ENCODE measurements at places on chromosomes 3 and 15.

DNA sequence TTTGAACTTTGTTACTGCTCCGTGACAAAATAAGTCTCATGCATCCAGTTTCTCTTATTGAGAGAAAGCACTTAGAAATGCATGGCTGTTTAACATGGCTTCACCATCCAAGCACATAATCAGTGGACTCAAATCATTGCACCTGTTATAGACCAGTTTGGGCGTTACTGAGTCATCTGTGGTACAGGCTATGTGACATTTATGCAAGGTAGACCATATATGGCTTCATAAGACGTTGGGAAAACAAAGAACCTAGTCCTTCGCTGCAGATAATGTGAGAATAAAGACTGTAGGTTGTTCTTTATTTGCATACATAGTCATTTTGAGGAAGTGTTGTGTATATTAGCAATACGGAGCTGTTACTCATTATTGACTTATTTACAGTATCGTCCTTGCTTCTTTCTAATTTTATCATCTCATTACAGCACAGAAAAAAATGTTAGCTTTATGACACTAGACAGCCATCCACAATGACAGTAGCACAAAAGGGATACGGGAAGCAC, 374.7 kb downstream of the IL5RA start:
- no peak for DNase-seq

DNA sequence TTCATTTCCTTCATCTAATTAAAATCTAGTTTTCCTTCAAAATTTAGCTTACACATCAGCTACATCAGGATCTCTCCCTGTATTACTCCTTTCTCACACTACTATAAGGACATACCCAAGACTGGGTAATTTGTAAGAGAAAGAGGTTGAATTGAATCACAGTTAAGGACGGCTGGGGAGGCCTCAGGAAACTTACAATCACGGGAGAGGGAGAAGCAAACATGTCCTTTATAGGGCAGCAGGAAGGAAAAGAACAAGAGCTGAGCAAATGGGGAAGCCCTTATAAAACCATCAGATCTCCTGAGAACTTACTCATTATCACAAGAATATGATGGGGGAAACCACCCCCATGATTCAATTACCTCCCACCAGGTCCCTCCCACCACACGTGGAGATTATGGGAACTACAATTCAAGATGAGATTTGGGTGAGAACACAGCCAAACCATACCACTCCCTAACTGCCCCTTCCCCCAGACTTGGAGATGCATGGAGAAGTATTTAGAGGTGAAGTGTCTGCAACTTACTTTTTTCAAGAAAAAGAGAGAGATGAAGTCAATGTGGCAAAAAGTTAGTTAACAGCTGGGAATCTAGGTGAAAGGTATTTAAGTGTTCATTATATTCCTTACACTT, 21.3 kb downstream of the PRTG start:
- DNase-seq = no peak

DNA sequence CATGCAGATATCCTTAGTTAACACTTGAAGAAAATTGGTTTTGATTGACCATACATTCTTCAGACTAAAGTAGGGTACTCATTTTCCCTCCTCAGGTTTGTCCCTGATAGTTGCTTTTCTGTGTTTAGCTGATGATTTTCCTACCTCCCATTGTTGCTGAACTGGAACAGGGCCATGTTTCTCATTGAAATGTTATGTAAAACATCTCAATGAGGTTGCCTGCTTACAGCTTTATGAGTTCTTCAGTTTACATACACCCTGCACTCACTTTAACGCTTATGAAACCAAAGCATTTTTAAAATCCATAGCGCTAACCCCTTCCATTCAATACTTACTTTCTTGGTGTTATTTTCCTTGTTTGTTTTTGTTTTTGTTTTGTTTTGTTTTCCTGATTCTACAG, 61.9 kb downstream of the HMG20A start:
- DNase-seq = no peak

GRCh38 chr15:33132722-33133345, 61.7 kb downstream of the FMN1 start:
- DNase-seq = no peak

DNA sequence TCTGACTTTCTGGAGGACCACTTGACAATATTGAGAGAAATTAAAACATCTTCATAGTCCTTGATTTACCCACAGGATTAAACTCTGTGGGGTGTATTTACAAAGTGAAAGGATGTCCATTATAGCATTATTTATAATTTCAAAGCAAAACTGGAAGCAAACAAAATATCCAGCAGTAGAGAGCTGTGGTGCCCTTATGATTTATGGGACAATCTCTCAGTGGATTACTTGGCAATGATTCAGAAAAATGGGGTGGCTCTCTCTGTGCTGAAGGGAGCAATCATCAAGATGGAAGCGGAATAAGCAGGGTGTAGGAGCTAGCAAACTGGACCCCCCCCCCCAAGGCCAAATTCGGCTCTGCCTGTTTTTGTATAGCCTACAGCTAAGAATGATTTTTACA, 9.0 kb downstream of the PPCDC start:
- no peak for DNase-seq

DNA sequence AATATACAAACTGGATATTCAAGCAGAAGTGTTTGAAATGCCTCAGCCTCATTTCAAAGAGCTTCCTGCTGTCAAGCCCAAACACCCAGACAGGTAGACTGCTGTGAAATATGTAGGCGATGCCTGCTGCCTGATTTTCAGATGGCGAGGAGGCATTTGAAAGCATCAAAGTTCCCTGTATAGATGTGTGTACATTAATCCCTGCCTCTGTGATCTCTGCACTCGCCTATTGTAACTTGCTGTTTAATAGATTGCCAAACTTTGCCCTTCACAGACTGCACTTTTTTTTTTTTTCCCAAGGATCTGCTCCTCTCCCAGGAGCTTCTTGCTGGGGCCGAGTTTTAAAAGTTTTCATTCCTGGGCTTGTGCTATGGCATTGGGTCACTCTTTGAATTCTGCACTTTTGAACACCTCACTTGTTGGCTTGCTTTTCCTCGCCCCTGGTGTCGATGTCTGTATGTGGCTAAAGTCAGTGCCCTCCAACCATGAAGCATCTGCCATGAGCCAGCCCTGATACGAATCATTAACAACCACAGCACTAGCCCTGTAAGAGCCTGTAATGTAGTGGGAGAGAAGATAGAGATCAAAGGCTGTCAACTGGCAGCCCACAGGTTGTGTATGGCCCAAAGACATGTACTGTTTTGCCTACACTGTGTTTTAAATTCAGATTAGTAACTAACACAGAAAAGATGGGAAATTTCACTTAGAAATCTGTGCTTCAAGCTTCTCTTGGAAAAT, 287.6 kb upstream of the ICE2 start:
- no peak for DNase-seq

GRCh38 chr15:25416693-25417092, 22.1 kb downstream of the UBE3A start:
- no peak for DNase-seq

DNA sequence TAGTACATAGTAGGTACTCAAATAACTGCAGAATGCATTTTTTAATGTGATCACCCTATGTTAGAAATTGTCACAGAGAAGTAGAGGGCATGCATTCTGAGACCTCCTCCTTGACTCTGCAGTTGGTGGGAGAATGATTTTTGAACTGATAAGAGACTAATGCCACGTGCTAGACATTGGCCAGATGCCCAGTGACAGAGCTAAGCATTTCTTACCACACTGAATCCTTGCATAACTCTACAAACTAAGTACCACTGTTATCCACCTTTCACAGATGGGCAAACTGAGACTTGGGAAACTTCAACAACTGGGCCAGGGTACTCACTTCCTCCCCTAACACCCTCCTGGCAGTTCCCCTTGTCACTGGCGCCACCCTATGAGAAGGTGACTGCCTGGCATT, 33.5 kb upstream of the SPATA12 start:
- DNase-seq = no peak

- no peak for DNase-seq
Observed at GRCh38 chr15:92429378-92430068, 35.8 kb downstream of the ST8SIA2 start.

- DNase-seq = no peak
Observed at GRCh38 chr3:139718415-139718814, 40.6 kb upstream of the NMNAT3 start.

DNA sequence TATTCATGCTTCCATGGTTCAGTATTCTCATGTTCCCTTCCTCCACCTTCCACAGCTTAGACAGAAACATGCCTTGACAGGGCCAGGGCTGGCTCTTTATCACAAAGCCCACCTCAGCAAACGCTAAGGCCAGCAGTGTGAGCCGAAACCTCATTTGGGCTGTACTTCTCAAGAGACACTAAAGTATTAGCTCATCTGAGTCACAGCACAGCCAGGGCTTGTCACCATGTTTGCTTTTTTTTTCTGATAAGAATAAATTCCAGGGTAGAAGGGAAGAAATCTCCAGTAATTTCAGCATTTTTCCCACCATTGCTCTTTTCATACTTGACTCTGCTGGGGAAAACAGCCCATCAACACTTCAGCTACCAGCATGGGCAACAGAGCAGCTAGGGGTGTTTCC, 95.4 kb downstream of the MYLK start:
- no peak for DNase-seq

- no peak for DNase-seq
Observed at GRCh38 chr15:74867466-74868038, 5.6 kb downstream of the SCAMP2 start.

- no peak for DNase-seq
Observed at GRCh38 chr15:32982001-32982400, 212.5 kb downstream of the FMN1 start.

DNA sequence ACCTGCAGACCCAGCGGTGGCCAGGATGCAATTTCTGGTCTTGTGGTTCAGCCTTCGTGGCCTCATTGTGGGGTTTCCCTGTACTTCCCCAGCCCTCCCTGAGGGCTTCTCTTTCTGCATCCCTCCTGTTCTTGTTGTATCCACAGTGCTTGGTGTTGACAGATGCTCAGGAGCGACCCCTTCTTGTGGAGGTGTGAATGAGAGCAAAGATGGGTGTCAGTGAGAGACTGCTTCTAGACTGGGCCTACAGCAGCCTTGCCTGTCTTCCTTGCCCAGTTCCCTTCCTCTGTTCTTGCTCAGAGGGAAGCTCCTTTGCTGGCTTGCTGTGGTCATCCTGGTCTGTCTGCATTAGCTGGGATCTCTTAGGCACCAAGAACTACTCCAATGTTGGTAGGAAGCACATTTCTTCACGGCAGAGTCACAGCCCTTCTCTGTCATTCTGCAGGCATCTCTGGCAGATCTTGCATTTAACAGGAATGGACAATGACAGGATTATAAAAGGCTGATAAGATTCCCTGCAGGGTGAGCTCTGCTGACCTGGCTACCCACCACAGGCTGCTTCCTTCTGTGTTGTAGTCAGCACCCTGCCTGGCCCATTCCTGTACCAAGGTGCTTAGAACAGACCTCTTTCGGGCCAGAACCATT, 317.8 kb upstream of the C2CD4B start:
- no peak for DNase-seq

- no peak for DNase-seq
Observed at GRCh38 chr3:24088782-24089181, 143.7 kb downstream of the NR1D2 start.

GRCh38 chr3:188102861-188103547, 51.0 kb upstream of the LPP start:
- DNase-seq = no peak

GRCh38 chr3:47411696-47412452, 31.1 kb downstream of the PTPN23 start:
- DNase-seq = no peak

GRCh38 chr3:173663696-173664111, 266.2 kb downstream of the NLGN1 start:
- no peak for DNase-seq

DNA sequence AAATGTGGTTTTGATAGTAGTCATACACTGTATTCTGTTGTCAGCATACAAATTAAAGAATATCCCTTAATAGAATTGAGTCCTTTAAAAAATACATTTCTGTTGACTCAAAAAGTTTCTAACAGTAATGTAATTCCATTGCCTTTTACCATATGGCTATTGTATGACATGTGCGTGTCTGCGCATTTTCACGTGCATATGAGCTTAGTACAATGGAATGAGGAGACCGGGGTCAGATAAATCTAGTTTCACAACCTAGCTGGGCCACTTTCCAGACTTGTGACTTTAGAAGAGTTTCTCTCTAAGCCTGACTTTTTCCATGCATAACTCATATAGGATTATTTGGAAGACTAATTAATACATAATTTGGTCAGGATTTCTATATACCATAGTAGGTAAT, 38.7 kb downstream of the ZBTB38 start:
- peak; percentile 80 for DNase-seq

DNA sequence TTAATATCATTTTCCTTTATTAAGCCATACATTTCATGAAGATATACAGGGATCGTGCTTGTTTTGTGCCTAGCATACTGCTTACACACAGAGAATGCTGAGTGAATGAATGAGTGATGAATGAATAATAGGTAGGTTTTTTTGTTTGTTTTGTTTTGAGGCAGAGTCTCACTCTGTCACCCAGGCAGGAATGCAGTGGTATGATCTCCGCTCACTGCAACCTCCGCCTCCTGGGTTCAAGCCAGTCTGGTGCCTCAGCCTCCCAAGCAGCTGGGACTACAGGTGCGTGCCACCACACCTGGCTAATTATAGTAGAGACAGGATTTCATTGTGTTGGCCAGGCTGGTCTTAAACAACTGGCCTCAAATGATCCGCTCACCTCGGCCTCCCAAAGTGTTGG, 400.0 kb downstream of the ROBO1 start:
- DNase-seq = no peak

DNA sequence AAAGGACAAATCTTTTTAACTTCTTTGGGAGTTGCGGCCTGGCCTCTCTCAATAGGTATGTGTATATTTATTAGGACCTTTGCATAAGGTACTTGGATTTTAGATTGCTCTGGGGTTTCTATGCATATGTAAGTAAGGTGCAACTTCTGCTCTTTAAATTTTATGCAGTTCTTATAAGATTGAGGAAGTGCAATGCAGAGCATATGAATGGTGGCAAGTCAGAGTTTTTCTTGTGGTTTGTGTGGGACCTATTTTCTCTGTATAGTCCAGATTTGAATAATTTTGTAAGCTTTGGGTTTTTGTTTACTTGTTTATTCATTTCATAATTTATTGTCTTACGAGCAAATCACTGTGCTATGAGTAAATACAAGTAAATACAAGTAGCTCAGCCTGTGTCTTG, 101.5 kb downstream of the ATG7 start:
- DNase-seq = no peak

- no peak for DNase-seq
Observed at GRCh38 chr15:65285291-65286068, 1.2 kb downstream of the PARP16 start.

GRCh38 chr15:52673312-52673711, 5.9 kb downstream of the ATOSA start:
- DNase-seq = no peak

DNA sequence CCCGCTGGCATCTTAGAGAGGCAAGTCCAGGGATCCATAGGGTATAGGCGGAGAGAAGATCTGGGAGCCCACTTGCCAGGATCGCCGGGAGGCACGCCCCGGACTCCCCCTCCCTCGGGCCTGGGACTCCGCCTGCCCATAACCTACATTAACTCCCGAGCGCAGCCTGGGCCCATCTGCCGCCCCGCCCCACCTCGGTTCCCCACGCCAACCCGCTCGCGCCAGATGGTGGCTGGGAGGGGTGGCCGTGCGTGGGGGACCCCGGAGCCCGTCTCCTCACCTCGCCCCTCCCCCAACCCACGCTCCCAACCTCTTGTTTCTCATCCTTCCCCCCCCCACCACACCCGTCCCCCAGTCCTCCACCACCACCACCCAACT, 1.7 kb upstream of the DLL4 start:
- no peak for DNase-seq

- DNase-seq = no peak
Observed at GRCh38 chr3:170644711-170645110, 58.8 kb upstream of the SLC7A14 start.

GRCh38 chr15:78402061-78402610, 35.9 kb upstream of the IREB2 start:
- no peak for DNase-seq
